ENCODE measurements at places on chromosomes 6 and 20.

- no peak for DNase-seq
Observed at GRCh38 chr20:24959591-24960301, 10.7 kb downstream of the CST7 start.

DNA sequence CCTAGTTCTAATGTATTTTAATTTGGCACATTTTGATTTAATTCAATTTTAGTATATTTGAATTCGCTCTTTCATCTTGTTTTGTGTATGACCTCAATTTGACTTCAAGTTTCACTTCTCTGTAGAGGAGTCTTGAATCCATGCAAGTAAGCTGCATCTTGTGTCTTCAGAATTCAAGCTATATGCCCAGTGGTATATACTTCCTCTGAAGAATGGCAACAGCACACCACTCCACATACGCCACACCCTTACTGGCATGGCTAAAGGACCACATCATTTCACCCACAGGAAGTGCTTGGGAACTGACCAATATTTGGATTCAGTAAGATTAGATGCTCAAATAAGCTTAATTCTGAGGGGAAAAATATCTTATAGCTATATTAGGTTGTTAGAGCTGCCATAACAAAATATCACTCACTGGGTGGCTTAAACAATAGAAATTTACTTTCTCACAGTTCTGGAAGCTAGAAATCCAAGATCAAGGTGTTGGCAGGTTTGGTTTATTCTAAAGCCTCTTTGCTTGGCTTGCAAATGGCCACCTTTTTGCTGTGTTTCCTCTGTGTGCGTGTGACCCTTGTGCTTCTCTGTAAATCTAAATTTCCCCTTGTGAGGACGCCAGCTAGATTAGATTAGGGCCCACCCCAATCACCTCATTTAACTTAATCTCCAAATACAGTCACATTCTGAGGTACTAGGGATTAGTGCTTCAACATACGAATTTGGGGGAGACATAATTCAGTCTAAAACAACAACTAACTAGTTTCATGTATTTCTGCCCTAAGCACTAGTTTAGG lies 2.8 kb upstream of the ASF1A start:
- DNase-seq: no peak

GRCh38 chr6:44967481-44967880 lies 360.6 kb upstream of the RUNX2 start:
- no peak for DNase-seq

DNA sequence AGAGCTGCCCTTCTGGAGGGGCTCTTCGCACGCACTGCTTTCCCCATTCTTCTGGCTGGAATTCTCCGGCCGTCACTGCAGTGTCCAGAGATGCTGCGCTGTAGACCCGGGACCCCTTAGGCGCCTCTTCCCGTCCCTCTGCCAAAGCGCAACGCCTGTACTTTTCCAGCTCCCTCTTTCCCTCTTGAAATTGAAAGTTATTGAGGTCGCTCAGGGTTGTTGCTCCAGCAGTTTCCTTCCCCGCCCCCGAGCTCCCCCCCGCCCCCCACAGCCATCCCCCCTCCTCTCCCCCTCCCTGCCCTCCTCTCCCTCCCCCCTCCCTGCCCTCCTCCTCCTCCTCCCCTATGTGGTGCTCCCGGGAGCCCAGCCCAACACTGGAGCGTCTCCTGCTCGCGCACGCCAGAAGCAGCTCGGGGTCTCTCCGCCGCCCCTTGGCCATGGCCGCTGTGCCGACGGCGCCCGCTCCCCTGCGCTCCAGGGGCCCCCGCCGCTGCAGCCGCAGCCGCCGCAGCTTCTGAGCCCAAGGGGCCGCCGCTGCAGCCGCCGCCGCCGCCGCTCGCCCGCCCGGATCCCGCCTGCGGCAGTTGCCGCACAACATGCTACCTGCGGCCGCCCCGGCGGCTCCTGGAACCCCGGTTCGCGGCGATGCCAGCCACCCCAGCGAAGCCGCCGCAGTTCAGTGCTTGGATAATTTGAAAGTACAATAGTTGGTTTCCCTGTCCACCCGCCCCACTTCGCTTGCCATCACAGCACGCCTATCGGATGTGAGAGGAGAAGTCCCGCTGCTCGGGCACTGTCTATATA lies at the start of gene RSPO3:
Gene RSPO3, plus strand, starts transcription at position 374 of the 804 bp plus-strand sequence. CDS start 522 bp downstream, outside the sequence.
- DNase-seq: no peak

GRCh38 chr6:35920793-35921732 lies at the start of gene SRPK1:
TSS of gene SRPK1 (minus strand) at chr6:35921098. CDS start at chr6:35921056, 42 bp downstream.
- peak; percentile 95 for DNase-seq

DNA sequence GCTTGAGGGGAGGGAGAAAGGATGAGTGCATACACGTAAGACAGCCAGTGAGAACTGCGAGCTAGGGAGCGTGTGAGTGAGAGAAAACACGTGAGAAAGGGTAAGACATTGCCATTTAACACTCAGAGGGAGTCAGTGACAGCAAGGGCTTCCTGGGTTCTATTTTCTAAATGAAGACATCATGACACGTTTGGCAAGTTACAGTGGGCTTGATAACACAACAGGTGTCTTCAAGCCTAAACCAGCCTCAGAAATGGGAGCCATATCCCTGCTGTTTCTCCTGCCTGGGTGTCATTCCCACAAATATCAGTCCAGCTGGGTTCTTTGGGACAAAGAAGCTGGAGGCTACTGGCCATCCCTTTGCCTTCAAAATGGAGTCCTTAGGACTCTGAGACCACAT lies 16.9 kb upstream of the MOCS1 start:
- no peak for DNase-seq

GRCh38 chr6:133241086-133241900 lies at the start of gene EYA4:
TSS of gene EYA4 (plus strand) at chr6:133241357. CDS start at chr6:133274781, 33,424 bp downstream.
- no peak for DNase-seq

DNA sequence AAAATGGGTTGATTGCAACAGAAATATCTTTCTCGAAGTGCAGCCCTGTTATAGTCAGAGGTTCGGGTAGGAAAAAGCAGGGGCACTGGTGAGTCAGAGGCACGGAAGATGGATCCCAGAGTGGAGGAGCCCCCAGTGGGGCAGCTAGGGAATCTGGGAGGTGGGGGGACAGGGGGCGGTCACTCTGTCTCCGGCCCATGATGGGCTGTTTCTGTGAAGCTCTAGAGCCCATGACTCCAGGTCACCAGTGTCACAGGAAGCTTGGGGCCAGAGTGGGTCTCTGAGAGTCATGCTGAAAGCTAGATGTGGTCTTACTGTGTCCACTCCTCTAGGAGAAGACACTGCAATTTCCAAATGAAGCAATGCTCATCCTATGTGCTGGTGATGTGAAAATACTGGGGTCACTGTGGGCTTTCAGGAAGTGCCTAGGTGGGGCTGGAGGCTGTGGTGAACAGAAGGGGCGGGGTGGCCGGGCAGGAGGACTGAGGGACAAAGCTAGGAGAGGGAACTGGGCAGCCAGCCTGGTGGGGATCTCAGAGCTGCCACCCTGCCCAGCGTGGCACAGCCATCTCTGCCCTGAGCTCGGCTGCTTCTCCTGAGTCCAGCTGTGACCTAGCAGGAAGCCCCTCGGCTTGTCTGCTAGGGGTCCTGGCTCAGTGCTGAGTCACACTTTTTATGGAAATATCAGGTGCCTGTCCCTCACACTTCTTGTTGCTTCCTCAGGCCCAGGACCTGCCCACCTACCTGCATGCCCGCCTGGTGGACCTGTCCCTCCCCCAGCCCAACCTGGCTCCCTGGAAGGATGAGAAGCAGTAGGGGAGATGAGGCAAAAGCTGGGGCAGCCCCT lies 54.2 kb downstream of the IRF4 start:
- DNase-seq: no peak
